ENCODE measurements at places on chromosomes 2 and 18. TPM values are rescaled to one million over a fixed set of nuclear protein-coding genes. Genes with fewer than 3 reads are reported as not detected.

The RSAD2 gene
- total RNA-seq = not detected

The HOXD12 gene
- total RNA-seq = not detected

The SPDYA gene
- not detected for total RNA-seq

The RAB3GAP1 gene
- total RNA-seq = 53.3 TPM

The TEKT4 gene
- total RNA-seq = not detected

The ATP5F1A gene
- total RNA-seq = 703 TPM

The LDLRAD4 gene
- not detected for total RNA-seq

The LANCL1 gene
- total RNA-seq = 44.6 TPM

The L3MBTL4 gene
- total RNA-seq = 0.49 TPM

The HNMT gene
- 3.4 TPM for total RNA-seq

The SPP2 gene
- not detected for total RNA-seq

The GPR35 gene
- not detected for total RNA-seq

The CRYGC gene
- total RNA-seq = not detected

The ALPG gene
- not detected for total RNA-seq

The CDH2 gene
- total RNA-seq = 0.08 TPM

The ST6GAL2 gene
- 0.08 TPM for total RNA-seq

The FAM161A gene
- 0.70 TPM for total RNA-seq

The UPP2 gene
- total RNA-seq = not detected

The CFAP53 gene
- total RNA-seq = 0.86 TPM

The CCT4 gene
- 253 TPM for total RNA-seq

The SPR gene
- 20.9 TPM for total RNA-seq

The CAPN13 gene
- not detected for total RNA-seq

The RAB17 gene
- total RNA-seq = 4.8 TPM

The TRIM43B gene
- not detected for total RNA-seq

The ACMSD gene
- total RNA-seq = not detected

The RAPGEF4 gene
- total RNA-seq = 1.8 TPM

The EXOC6B gene
- 25.8 TPM for total RNA-seq

The CYP26B1 gene
- 3.6 TPM for total RNA-seq

The TMEM18 gene
- total RNA-seq = 13.7 TPM

The CXCR1 gene
- total RNA-seq = 0.11 TPM

Data from hair follicular keratinocyte (primary cell).